Activated CD8-positive, alpha-beta memory T cell treated with anti-CD3 and anti-CD28 coated beads for 48 hours (primary cell): ENCODE measurements at places on chromosomes 16 and 17.
A peak's percentile ranks its signal among the peaks of the same experiment; 100 is the strongest.

- no peak for DNase-seq
Observed at GRCh38 chr17:6303664-6304063, 131.3 kb downstream of the AIPL1 start.

DNA sequence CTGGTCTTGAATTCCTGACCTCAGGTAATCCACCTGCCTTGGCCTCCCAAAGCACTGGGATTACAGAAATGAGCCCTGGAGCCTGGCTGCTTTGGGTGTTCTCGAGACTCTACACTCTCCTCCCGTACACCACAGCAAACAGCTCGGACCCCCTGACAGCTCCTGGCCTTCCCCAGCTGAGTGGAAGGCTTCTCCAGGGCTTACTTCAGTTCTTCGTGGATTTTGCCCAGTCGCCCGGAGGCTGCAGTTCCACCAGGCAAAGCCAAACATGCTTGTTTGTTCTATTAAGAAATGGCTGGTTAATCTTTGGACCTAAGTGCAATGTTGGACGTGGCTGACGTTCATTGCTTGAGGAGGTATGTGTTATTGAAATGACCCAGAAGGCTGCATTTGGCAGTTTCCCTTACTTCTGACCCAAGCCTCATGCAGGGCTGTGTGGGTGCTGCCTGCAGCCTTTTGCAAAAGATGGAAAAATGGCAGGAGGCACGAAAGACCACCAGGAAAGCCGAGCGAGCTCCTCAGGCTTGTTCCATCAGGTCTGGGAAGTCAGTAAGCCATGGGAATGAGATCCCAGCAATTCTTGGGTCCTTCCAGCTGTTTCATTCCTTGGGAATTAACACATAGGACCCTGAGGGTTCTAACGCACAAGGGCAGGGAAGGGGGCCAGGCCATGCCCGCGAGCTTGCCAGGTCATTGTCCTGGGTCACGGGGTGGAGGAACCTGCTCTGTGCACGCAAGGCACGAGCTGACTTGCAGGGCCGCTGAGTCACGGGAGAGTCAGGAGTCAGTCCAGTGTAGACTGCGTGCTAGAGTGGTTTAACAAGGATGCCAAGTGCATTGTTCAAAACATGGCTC lies 23.9 kb upstream of the KLHDC4 start:
- DNase-seq: no peak

GRCh38 chr16:56305956-56306565 lies 114.8 kb downstream of the GNAO1 start:
- DNase-seq: no peak

DNA sequence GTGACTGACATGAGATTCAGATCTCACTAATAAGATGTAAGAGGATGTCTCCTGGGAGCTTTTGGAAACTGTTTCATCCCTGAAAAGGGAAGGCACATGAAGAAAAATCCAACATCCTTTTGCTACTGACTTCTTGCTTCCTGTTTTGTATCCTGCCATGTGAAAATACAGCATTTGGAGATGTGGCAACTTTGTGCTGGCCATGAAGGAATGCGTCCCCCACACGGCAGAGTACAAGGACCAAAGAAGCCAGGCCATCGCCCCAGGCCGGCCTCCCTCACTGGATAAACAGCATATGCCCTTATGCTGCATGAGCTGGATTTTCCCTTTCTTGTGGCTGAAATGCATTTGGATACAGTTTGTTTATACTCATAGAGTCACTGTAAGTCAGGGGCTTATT lies 5.5 kb upstream of the HASPIN start:
- no peak for DNase-seq

- DNase-seq: no peak
Observed at GRCh38 chr16:10150906-10151305, 31.3 kb downstream of the GRIN2A start.

GRCh38 chr16:87308826-87309225 lies 8.4 kb downstream of the C16orf95 start:
- no peak for DNase-seq

DNA sequence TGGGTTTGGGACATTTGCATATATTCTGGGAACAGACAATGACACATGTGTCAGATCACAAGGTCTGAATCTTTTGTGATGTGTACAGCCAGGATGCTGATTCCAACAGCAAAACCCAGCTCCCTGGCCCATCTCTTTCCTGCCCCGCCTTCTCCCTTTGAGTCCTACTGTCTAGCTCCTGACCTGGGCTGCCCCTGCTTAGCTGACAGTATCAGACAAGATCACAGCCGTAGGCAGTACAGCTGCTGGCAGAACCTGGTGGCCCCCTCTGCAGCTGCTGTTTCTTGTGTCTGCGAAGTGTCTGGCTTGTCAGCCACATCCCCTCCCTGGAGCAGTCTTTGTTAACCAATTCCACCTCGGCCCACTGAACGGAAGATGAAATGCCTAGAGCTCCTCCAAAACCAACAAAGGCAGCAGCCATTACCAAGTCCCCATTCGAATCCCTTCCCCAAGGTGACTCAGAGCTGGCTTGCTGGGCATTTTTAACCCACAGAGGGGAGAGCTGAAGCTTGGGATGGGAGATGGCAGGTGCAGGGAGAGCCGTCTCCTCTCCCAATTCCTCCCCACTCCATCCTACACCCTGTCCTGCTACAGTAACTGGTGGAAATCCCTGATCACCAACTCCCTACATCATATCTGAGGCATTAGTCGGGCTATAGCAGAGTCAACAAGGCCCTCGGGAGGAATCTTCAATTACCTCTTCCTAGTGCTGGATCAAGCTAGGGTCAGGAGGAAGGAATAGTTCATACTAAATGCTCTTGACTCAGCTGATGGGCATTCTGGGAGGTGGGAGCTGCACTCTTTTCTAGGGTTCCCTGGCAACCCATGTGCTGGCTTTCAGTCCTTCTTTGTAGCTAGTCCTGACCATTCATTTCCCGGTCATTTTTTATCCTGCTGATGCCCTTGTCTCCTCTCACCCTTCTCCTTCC lies 5.8 kb downstream of the PIPOX start:
- no peak for DNase-seq

- no peak for DNase-seq
Observed at GRCh38 chr16:87806261-87806640, 40.5 kb upstream of the KLHDC4 start.

DNA sequence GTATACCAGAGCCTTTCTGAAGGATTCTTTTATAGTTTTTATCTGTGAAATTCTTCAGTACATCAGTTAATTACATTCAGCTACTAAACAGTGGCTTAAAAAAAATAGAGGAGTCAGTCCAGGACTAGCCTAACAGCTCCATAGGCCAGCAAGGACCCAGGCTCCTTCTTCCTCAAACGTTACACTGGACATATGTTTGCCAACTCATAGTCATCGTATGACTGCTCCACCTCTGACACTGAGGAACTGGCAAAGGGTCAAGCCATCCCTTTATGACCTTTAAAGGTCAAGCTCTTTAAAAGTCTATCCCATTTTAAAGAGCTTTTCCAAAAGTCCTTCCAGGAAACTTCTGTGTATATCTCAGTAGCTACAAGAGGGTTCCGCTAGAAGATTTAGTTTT lies 36.6 kb downstream of the PHLPP2 start:
- no peak for DNase-seq

DNA sequence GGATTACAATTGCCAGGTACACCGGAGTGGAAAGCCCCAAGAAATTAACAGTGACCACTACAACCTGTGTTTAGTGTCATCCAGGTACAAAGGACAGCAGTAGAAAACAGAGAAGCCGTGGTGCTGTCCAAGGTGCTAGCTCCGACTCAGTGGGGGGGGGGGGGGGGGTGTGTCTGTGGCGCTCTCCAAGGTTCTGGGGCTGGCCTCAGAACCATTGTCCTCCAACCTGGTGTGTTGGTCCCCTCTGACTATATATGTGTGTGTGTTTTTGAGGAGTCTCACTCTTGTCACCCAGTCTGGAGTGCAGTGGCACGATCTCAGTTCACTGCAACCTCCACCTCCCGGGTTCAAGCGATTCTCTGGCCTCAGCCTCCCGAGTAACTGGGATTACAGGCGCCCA lies 5.8 kb upstream of the ZNF23 start:
- no peak for DNase-seq

DNA sequence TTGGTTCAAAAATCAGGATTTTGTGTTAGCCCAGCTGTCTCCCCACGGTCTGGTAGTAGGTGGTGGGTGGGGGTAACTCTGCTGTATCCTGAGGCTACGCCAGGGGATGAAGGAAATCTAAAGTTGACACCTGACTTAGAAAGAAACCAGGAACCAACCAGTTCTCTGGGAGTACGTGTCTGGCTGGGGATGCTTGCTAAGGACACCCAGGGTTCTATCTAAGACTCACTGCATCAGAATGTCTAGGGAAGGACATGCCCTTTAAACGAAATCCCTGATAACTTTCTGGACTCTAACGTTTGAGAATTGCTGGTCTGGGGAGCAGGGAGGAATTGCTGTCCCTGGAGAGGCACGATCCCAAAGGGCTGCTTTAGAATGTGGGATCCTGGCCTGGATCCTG lies 39.2 kb upstream of the CES5A start:
- no peak for DNase-seq

DNA sequence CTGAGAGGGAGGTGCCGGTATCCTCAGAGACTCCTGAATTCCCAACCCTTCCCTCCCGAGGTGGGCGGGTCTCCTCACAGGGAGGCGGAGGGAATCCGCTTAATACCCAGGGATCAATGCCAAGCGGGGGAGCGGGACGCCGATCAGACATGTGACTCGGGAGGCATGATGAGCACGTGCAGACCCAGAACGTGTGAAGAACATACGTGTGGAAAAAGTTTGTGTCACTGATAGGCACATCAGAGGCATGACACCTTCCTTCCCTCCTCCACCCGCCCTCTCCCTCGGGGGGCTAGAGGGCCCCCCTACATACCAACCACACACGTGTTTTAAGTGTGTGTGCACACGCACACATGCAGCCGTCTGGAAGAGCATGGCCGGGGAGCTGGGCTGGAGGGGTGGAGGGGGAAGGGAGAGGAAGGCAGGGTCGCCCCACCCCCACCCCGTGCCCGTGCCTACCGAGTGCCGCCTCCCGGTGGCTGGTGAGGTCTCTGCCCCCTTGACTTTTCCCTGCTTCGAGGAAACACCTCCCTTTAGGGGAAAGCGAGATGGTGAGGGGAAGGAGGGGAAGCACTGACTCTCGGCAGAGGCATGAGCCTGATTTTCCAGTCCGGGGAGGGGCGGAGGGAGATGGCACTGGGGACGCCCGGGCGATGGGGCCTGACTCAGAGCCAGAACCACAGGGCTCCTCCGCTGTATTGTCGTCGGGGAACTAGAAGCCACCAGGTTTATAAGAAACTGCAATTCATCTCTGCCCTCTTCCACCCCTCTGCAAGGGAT lies 12.1 kb upstream of the TBX21 start:
- peak; percentile 91 for DNase-seq

DNA sequence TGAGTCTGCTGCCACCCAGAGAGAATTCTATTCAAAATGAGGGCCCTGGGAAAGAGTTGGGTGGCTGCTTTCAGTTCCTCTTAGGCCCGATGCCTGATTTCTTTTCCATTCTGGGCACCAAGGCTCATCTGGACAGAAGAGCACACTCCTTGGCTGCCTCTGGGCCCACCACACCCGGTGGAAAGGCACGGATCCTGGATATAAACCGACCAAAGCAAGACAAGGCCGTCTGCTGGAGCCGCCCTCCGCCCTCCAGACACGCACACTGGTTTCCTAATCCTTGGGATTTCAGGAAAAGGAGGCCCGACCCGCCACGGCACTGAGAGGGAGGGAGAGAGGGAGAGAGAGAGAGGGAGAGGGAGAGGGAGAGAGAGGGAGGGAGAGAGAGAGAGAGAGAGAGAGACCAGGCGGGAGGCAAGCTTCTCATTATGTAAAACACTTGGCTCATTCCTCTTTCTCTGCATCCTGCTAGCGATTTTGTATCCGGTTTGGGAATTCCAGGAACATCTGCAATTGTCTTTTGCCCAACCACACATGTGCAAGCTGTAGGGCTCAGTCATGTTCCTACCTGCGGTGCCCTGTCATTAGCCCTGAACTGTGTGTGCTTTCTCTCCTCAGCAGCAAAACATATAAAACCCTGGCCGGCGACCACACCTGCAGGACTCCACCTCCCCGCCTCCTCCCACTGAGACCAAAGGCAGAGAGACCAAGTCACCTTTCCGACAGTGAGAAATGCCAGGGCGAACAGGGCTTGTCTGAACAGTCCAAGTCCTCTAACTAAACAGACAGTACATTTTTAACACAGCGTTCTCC lies 347.2 kb downstream of the SOX9 start:
- DNase-seq: no peak

- DNase-seq: no peak
Observed at GRCh38 chr16:84742641-84743092, 42.9 kb downstream of the USP10 start.

DNA sequence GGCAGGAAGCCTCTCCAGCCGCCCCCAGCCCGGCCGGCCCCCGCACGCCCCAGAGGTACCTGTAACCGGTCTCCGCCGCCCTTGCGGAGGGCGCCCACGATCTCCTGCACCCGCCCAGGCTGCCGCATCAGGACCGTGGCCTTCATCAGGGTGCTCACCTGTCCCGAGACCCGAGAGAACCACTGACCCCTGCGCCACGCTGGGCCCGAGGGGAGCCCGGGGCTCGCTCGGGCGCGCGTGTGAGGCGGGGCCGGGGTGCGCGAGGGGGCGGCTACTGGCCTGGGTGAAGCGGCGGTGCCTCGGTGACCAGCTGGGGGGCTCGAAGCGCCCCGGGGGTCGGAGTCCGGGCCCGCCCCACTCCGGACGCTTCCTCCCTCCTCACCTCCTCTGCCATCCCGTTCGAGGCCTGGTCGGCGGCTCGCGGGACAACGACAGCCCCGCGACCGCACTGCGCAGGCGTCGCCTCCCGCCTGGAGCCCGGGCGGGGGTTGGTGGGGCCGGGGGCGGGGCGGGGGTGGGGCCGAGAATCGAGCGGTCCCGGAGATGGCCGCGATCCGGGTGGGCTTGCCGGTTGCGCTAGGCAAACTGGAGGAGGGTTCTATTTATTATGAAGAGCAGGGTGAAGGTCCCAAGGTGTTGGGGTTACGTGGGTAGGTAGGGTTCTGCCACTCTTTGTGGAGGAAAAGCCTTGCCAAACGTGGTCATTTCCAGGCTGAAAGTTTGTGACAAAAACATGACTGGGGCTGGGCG lies at the start of gene NT5C3B:
NT5C3B (minus strand) TSS at position 433 of the 750 bp plus-strand sequence; CDS start at position 394, 39 bp downstream.
- DNase-seq: peak; percentile 38

- no peak for DNase-seq
Observed at GRCh38 chr17:78394209-78394608, 15.8 kb downstream of the PGS1 start.

- DNase-seq: no peak
Observed at GRCh38 chr16:50696575-50697420, 3.4 kb downstream of the NOD2 start.

GRCh38 chr16:67939507-67940445 lies 3.1 kb upstream of the PSMB10 start:
- DNase-seq: no peak

- no peak for DNase-seq
Observed at GRCh38 chr16:8975039-8975438, 11.3 kb upstream of the USP7 start.

GRCh38 chr16:3822366-3823045 lies 58.0 kb downstream of the CREBBP start:
- no peak for DNase-seq

GRCh38 chr16:79519448-79519847 lies 81.1 kb downstream of the MAF start:
- no peak for DNase-seq
